ENCODE measurements at places on chromosomes 7 and 10.

- no peak for DNase-seq
Observed at GRCh38 chr10:95474228-95475002, 86.8 kb downstream of the SORBS1 start.

- DNase-seq = no peak
Observed at GRCh38 chr10:70907637-70908405, 19.5 kb upstream of the PCBD1 start.

DNA sequence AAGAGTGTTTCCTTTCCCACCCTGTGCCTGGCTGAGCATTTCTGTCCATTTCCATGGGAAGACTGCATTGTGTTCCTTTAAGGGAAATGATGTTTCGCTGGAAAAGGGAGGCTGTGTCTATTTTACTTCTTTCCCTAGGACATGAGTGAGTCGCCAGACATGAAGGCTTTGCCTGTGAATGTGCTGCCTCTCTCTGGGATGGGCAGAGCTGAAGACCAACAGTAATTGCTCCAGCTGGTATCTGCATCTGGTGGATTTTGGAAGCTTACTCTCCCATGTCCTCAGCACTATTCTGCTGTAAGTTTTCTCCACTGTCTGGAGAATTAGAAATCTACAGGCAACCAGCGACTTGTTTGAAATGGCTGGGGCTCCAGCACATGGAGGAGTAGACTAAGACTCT lies 264.6 kb upstream of the BMPER start:
- DNase-seq = no peak

DNA sequence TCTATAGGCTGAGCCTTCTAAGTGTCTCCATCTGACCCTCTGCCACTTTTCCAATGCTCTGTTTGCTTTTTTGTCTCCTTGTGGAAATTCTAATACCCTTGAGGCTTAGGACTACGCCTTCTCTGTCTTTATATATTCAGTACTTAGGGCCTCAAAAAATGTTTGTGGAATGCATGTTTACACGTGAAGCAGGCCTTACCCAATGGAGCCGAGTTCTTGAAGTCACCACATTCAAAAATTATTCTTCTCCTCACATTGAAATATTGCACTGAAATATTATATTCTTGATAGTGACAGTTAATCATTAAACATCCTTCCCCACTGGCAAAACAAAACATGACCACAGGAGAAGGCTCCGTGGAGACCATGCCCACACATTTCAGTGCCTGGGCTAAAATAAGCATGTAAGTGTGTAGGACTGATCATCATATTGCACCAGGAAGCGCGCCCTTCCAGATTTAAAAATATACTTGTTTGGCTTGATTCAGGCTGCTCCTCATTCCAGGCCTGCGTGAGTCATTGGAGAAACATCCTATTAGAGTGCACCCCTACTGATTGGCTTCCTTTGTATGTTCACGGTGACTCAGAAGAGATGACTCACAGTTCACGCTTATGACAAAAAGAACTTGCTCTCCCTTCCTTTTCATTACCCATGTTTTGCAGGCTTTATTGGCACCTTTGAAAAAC lies 307.4 kb upstream of the AOAH start:
- DNase-seq = peak; percentile 13

GRCh38 chr7:96285579-96285978 lies 36.3 kb downstream of the SLC25A13 start:
- DNase-seq = no peak

GRCh38 chr7:33649476-33650441 lies 255.6 kb upstream of the BMPER start:
- DNase-seq = no peak

- no peak for DNase-seq
Observed at GRCh38 chr10:52979295-52979990, 206.9 kb upstream of the MBL2 start.
